Psoas muscle (tissue), 8 donors: ENCODE measurements at places on chromosomes 6 and 20. TPM values are rescaled to one million over a fixed set of nuclear protein-coding genes. Genes with fewer than 3 reads are reported as not detected.

The LRRC1 gene
- polyA plus RNA-seq: 0.39 TPM

The L3MBTL1 gene
- polyA plus RNA-seq: 1.4 TPM

The BTBD3 gene
- polyA plus RNA-seq: 8.4 TPM

The SNAP25 gene
- not detected for polyA plus RNA-seq

The BTN1A1 gene
- not detected for polyA plus RNA-seq

The PCMTD2 gene
- polyA plus RNA-seq: 17.4 TPM

The DDX43 gene
- 0.10 TPM for polyA plus RNA-seq

The NNAT gene
- polyA plus RNA-seq: 1.1 TPM

The SLC26A8 gene
- polyA plus RNA-seq: not detected

The PRRT1 gene
- 0.26 TPM for polyA plus RNA-seq

The MAK gene
- 0.01 TPM for polyA plus RNA-seq

The NHSL1 gene
- polyA plus RNA-seq: 0.34 TPM
